Stimulated activated naive CD8-positive, alpha-beta T cell treated with anti-CD3 and anti-CD28 coated beads, Interleukin-15, amount 100 ng/mL, for 72 hours (primary cell): ENCODE measurements at places on chromosomes 11 and 22.

- no peak for DNase-seq
These were observed 3.9 kb upstream of the NCR3LG1 start for GRCh38 chr11:17347676-17348075.

GRCh38 chr11:77557553-77557952 lies 32.2 kb upstream of the AQP11 start:
- no peak for DNase-seq

- no peak for DNase-seq
These were observed 88.5 kb upstream of the FIBIN start for GRCh38 chr11:26905368-26905767.

- no peak for DNase-seq
These were observed 67.9 kb upstream of the SLC35C1 start for GRCh38 chr11:45737056-45737455.

GRCh38 chr11:45414088-45414487 lies 127.9 kb upstream of the SYT13 start:
- DNase-seq: no peak

- no peak for DNase-seq
These were observed 6.2 kb upstream of the FBLN1 start for GRCh38 chr22:45496451-45496941.

GRCh38 chr11:41675205-41675604 lies 215.8 kb upstream of the LRRC4C start:
- DNase-seq: no peak

DNA sequence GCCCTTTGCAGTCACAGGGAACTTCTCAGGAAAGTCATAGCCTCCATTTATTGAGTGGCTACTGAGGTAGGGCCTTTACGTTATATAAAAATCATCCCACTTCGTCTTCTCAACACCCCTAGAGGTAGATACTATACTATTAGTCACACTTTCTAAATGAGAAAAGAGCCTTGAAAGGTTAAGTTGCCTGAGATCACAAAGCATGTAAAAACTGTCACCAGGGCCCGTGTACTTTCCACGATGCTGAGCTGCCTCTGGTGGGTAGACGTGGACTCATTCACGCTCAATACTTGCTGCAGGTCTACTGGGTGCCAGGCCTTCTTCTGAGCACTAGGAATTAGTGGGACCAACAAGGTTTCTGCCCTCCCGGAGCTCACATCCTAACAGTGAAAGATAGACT lies 16.3 kb downstream of the CHRDL2 start:
- no peak for DNase-seq

DNA sequence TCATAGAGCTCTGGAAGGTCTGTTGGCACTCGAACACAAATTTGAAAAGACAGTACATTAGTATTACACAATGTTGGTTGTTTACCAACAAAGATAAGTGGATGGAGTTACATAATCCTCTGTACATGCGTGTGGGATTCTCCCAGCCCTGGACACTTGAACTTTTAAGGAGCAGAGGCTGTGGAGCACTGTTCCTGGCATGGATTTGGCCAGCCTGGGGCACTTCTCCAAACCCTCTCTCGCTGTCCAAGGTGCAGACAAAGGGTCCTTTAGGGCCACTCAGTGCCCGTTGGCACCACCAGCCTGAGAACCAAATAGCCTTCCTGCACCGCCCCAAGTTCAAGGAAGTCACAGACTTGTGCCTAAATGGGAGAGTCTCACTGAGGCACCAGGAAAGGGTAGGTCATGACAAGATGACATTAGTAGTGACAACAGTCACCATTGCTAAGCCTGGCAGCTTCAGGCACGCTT lies 1.6 kb upstream of the ANO1 start:
- no peak for DNase-seq

GRCh38 chr11:90135016-90135415 lies 553 bp downstream of the NAALAD2 start:
- DNase-seq: no peak

- no peak for DNase-seq
These were observed 588.4 kb downstream of the OPCML start for GRCh38 chr11:132943706-132944568.

- no peak for DNase-seq
These were observed 1082.2 kb upstream of the TENM4 start for GRCh38 chr11:80523057-80523456.

- DNase-seq: no peak
These were observed 57.5 kb upstream of the LYVE1 start for GRCh38 chr11:10625982-10626311.

DNA sequence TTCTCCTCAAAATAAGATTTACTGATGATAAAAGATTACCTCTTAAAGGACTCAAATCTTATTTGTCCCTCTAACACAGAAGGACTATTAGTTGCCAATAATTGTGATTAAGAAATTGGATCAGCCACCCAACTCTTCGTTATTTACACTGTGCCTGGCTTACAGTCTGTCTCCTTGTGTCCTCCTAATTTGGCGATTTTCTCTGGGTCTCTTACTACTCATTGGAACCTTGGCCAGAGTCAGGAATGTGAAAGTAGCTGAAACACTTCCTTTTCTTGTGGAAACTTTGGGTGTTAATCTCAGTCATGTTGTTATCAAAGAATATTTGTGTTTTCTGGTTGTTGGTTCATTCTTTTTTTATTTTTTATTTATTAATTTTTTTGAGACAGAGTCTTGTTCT lies 83.2 kb downstream of the TEAD1 start:
- DNase-seq: no peak

DNA sequence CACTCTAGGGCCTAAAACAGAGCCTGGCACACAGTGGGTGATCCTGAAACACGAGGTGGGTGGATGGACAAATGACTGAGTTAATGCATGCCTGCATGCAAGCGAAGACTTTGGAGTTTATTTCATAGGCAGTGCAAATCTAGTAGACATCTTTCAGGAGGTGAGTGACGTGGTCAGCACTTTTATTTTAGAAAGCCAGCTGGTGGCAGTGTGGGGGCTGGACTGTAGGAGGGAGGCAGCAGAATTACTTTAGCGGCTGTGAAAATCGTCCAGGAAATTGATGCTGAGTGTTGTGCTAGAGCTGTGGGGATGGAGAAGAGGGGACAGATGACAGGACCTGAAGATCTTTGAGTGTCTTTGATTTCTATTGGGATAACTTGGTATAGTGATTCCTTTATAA lies 47.1 kb downstream of the BMAL1 start:
- DNase-seq: no peak

DNA sequence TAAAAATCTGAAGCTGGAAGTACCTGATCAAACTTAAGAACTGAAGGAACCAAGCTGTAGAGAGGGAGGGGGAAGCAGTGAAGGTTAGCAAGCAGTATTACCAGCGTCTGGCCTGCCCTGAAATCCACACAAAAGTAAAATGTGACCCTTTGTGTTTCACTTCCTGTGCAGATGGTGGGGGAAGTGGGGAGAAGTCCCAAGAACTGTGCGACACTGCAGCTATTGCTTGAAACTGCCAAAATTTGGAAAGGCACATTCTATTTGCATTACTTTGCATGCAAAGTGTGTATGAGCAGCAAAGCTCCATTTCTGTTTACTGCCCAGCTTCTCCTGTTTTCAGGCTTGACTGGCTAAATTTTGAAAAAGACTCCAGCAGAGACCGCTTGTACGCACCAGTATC lies 72.1 kb upstream of the BMAL1 start:
- DNase-seq: no peak

GRCh38 chr22:49633010-49633324 lies 194.7 kb downstream of the BRD1 start:
- no peak for DNase-seq
